ENCODE measurements at places on chromosomes 4 and X.

DNA sequence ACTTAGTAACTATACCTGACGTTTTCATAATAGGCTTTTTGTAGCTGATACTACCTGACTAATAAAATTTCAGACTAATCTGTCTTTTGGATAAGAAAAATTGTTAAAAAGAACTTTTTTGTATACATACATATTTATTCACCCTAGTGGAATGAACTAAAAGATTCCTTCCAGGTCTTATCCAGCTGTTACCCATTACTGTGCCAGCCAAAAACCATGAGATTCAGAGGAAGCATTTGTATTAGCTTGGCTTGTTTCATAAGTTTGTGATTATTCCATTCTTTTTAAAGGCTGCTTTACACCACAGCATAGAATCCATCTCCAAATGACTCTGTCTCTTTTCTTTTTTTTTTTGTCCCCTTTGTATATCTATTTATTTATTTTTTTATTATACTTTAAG lies 149.4 kb downstream of the FAT4 start:
- DNase-seq, result no peak

GRCh38 chrX:136953867-136954787 lies 73.6 kb upstream of the RBMX start:
- peak; percentile 54 for DNase-seq

DNA sequence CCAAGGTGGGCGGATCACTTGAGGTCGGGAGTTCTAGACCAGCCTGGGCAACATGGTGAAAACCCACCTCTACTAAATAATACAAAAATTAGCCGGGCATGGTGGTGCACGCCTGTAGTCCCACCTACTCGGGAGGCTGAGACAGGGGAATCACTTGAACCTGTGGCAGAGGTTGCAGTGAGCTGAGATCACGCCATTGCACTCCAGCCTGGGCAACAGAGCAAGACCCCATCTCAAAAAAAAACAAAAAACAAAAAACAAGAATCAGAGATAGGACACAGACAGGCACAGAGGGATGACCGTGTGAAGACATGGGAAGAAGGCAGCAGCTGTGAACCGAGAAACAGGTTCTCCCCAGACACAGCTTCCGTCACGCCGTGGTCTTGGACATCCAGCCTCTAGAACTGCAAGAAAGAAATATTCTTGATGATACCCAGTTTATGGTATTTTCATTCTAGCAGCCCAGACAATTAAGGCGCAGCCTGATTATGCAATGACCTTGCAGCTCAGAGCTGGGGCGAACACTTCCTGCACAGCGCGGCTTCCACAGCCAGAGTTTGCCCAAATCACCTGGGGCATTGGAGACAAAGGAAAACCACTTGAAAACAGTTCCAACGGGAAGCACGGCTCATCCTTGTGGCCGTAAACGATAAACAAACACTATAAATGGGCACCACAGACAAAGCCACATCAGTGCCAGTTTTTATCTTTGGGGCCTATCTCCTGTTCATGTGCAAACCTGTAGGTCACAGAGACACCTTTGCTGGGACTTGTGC lies 4.2 kb upstream of the ARSD start:
- DNase-seq, result no peak

DNA sequence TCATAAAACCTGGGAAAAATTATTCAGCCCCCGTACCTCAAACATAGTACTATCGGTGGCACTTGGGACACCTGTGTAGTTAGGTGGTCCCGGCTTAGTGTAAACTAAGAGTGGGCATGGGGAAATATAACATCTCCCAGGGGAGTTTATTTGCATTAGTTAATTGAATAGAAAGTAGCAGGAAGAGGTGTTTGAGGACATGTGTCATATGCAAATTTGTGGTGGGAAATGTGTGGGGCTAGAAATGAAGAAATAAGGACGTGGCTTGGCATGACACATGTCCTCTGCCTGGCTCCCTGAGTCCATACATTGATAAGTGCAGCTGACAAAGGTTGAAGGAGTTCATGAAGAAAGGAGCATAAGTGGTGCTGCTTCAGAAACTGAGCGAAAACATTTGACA lies 483.6 kb downstream of the SH2D1A start:
- DNase-seq, result no peak

Measured in activated naive CD4-positive, alpha-beta T cell treated with anti-CD3 and anti-CD28 coated beads, Interleukin-2, amount 50 U/mL, for 16 hours (primary cell).